ENCODE measurements at places on chromosomes 5 and 9. TPM values are rescaled to one million over a fixed set of nuclear protein-coding genes. Genes with fewer than 3 reads are reported as not detected.

PKD2L2 gene
- 2.6 TPM for total RNA-seq

GFPT2 gene
- 9.9 TPM for total RNA-seq

KCNV2 gene
- total RNA-seq = not detected

ATOSB gene
- total RNA-seq = 4.7 TPM

NRG2 gene
- total RNA-seq = 0.52 TPM

CER1 gene
- not detected for total RNA-seq

DMRTA1 gene
- 0.52 TPM for total RNA-seq

SRP19 gene
- total RNA-seq = 13.6 TPM

Measured in skeletal muscle tissue (tissue), 5 donors.